CD8-positive, alpha-beta memory T cell (primary cell): ENCODE measurements at places on chromosomes 3 and 15.

DNA sequence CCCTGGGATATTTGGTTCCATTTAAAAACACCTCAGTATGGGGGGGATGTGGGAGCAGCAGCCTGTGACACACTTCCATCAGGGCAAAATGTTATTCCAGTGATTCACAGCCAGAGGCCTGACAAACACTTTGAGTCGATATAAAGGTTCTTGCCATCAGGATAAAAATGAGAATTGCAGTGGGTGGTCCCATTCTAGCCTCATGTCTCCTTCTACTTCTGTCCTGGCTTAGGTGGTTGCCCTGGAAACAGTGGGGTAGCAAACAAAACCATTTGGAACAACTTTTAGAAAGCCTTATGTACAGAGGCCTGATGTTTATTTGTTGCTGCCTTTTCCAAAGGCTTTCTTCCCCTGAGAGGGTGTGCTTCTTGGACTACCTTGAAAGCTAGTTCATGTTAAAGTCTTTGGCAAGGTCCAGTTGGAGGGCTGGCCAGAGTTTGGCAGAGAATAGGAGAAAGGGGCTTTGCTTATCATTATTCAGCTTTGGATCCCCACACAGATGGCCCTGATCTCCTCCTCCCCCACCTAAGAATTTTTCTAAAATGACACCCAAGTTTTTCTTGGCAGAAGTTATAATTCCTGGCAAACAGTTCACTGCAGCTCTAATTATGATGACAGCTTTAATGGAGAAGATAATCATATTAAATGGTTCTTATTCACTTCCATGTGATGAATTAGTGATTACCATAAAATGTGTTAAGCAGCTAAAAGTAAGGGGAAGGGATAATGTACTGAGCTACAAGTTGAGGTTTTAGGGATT, 84.2 kb upstream of the ZNF280D start:
- H3K36me3 ChIP-seq = no peaks in the 10 kb centered on the region
- no peak overlapping the region for H3K27ac ChIP-seq
- H3K4me1 ChIP-seq = no peaks in the 10 kb centered on the region
- no peak overlapping the region for H3K4me3 ChIP-seq

- no peak for DNase-seq
- no peaks in the 10 kb centered on the region for H3K4me1 ChIP-seq
- no peak overlapping the region for H3K4me3 ChIP-seq
- H3K36me3 ChIP-seq = no peaks in the 10 kb centered on the region
- H3K27me3 ChIP-seq = no peaks in the 10 kb centered on the region
Measured at GRCh38 chr15:76913737-76914136, 8.6 kb upstream of the SCAPER start.

GRCh38 chr3:123357275-123357674, 91.6 kb downstream of the ADCY5 start:
- H3K27me3 ChIP-seq = no peaks in the 10 kb centered on the region
- H3K4me1 ChIP-seq = no peaks in the 10 kb centered on the region
- no peak for DNase-seq
- H3K4me3 ChIP-seq = no peak overlapping the region
- no peaks in the 10 kb centered on the region for H3K36me3 ChIP-seq
- no peak overlapping the region for H3K27ac ChIP-seq

GRCh38 chr15:55202206-55202605, 5.5 kb upstream of the RSL24D1 start:
- no peaks in the 10 kb centered on the region for H3K27me3 ChIP-seq
- H3K4me1 ChIP-seq = peaks cover 9% of the 10 kb centered on the region
- peaks cover 7% of the 10 kb centered on the region for H3K36me3 ChIP-seq
- DNase-seq = no peak

DNA sequence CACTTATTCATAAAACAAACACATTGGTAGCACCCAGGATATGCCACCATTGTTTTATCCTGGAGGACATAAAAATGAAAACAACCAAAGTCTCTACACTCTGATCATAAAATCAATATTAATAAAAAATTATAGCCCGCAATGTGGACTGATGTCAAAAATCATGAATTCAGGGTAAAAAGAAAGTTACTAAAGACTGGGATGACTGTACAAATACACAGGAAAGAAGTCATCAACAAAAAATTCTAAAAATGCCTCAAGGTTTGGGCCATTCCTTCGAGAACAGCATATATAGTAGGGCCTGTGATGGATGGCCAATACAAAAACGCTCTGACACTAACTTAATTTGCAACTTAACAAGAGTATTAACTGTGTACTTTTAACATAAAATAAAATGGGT, 76.8 kb downstream of the THBS1 start:
- H3K36me3 ChIP-seq = no peaks in the 10 kb centered on the region
- no peaks in the 10 kb centered on the region for H3K4me1 ChIP-seq
- no peak overlapping the region for H3K27ac ChIP-seq
- H3K27me3 ChIP-seq = no peaks in the 10 kb centered on the region
